ENCODE measurements at places on chromosomes 5 and 9. TPM values are rescaled to one million over a fixed set of nuclear protein-coding genes. Genes with fewer than 3 reads are reported as not detected.

Gene FOXE1
- total RNA-seq = 0.35 TPM

Gene RXFP3
- total RNA-seq = not detected

Gene TLR4
- total RNA-seq = 1.7 TPM

Gene RANBP17
- 15.0 TPM for total RNA-seq

Gene PDE6A
- not detected for total RNA-seq

Gene CDH6
- total RNA-seq = 34.9 TPM

Gene SH3GL2
- total RNA-seq = 3.4 TPM

Gene GRIA1
- total RNA-seq = not detected

Gene C1QTNF3
- 0.36 TPM for total RNA-seq

Gene MYOT
- total RNA-seq = not detected

Gene FBN2
- 7.6 TPM for total RNA-seq

Gene SPATA31C1
- 0.14 TPM for total RNA-seq

Gene NTNG2
- total RNA-seq = not detected

Gene PRRT1B
- total RNA-seq = not detected

Gene IL7R
- total RNA-seq = 1.6 TPM

Gene PLPP7
- 2.2 TPM for total RNA-seq

Measured in epithelial cell of proximal tubule (primary cell).